Vagina (tissue), 2 donors: ENCODE measurements at places on chromosomes 5 and 9.

GRCh38 chr5:93100976-93101375, 480.0 kb downstream of the NR2F1-AS1 start:
- no peak for DNase-seq

GRCh38 chr9:106376689-106377088, 486.3 kb upstream of the ZNF462 start:
- DNase-seq: no peak

GRCh38 chr5:9932770-9933169, 302.6 kb upstream of the TAS2R1 start:
- DNase-seq: no peak

DNA sequence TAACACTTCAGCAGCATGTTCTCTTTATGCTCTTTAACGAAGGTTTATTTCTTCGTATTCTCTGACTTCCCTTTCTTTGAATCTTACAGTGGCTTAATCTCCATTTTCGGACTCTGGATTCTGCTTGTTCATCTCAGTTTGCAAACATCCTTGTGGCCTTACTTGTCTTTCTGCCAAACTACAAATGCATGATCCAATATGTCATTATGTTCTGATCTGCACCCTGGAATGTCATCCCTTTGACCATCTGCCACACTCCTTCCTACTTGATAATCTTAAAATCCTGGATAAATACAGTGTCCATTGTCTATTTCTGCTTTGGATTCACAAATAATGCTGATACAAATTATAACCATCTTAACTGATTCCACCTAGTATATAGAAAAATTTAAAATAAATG, 499.2 kb downstream of the CDH18 start:
- no peak for DNase-seq

DNA sequence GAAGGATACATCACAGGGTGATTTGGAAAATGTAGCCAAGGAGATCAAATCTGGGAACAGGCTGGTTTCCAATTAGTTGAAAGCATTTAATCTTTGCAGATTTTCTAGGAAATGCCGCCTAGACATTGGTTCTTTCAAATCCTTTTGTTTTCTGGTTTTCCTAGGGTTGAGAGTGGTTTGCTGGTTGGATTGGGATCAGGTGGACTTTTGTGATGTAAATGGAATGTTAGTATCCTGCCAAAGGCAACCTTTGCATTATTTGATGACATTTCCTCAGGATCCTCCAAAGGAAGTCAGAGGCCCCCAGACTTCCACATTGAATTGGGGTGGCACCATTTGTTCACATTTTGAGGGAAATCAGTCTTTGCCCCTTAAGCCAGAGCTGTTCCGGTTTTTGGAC, 245.5 kb upstream of the RPS23 start:
- no peak for DNase-seq

- DNase-seq: no peak
Measured at GRCh38 chr5:172670005-172670402, 28.9 kb downstream of the NEURL1B start.

- DNase-seq: no peak
Measured at GRCh38 chr5:181246276-181247049, 2.8 kb upstream of the RACK1 start.

DNA sequence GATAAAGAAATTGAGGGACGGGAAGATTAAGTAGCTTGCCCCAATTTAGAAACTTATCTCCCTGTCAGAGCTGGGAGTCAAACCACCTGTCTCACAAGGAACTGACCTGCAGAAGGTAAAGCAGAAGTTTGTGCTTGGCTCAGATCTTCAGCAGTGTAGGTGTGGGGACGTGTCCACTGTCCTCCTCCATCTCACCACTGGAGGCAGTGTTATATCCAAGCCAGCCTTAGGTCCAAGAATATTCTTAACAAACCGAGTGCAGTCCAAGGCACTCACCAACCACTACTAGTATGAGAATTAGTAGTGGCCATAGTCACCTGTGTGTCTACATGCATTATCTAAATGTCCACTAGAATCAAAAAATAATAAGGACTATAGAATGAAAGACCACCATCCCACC, 86.3 kb upstream of the IRX1 start:
- no peak for DNase-seq

- peak; percentile 96 for DNase-seq
Measured at GRCh38 chr5:72452515-72453245, 54.5 kb downstream of the ZNF366 start.

GRCh38 chr5:129120158-129120581, 25.6 kb downstream of the ISOC1 start:
- DNase-seq: no peak
